Heart left ventricle (tissue), 16 donors: ENCODE measurements at places on chromosomes 12 and 14.

GRCh38 chr14:62776300-62776699 lies 269.0 kb downstream of the KCNH5 start:
- no peaks in the 10 kb centered on the region for H3K36me3 ChIP-seq
- H3K27me3 ChIP-seq = no peaks in the 10 kb centered on the region
- no peak for DNase-seq
- no peak overlapping the region for H3K27ac ChIP-seq

DNA sequence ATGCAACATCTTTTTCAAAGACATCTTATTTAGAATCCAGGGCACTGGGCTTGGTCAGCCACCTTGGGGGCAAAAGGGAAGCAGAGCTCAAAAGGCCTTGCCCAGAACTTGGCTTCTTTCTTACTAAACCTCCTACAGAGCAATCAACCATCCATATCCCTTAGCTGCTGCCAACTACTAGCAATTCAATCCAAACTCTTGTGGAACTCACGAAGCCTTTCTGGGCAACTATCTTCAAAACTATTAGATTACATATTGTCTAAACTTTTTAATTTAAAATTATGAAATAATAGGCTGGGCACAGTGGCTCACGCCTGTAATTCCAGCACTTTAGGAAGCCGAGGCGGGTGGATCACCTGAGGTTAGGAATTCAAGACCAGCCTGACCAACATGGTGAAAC lies 95.5 kb downstream of the PAWR start:
- no peaks in the 10 kb centered on the region for H3K4me1 ChIP-seq
- H3K27me3 ChIP-seq = no peaks in the 10 kb centered on the region
- no peaks in the 10 kb centered on the region for H3K36me3 ChIP-seq
- H3K27ac ChIP-seq = no peak overlapping the region
- H3K4me3 ChIP-seq = no peak overlapping the region

DNA sequence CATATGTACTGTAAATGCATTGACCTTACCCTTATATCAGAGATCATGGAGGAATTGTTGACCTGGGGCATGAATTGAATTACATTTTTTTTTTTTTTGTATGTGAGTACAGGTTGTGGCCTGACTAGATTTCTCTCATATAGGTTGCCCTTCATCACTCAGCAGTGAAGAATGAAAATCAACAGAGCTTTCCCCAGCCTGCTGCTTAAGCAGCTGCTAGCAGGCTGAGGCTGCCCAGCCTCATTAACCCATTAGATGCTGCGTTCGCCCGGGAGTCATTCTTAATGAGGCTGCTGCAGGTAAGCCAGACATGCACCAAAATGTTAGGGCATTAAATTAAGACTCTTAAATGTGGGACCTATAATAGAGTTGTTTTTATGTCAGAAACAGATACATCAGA lies 236.0 kb downstream of the ETNK1 start:
- H3K36me3 ChIP-seq = no peaks in the 10 kb centered on the region
- no peak overlapping the region for H3K4me3 ChIP-seq
- no peaks in the 10 kb centered on the region for H3K27me3 ChIP-seq
- no peaks in the 10 kb centered on the region for H3K4me1 ChIP-seq
- no peak overlapping the region for H3K27ac ChIP-seq

- no peak for DNase-seq
- no peaks in the 10 kb centered on the region for H3K36me3 ChIP-seq
- H3K27ac ChIP-seq = no peak overlapping the region
These were observed 5.5 kb upstream of the GPR19 start for GRCh38 chr12:12701457-12701856.

GRCh38 chr14:61860294-61860918 lies 98.2 kb downstream of the SNAPC1 start:
- H3K36me3 ChIP-seq = no peaks in the 10 kb centered on the region
- H3K27ac ChIP-seq = no peak overlapping the region
- no peaks in the 10 kb centered on the region for H3K4me1 ChIP-seq
- DNase-seq = no peak
- H3K4me3 ChIP-seq = no peak overlapping the region

- H3K27me3 ChIP-seq = no peaks in the 10 kb centered on the region
- H3K4me3 ChIP-seq = peak overlapping the region; percentile 55
- no peaks in the 10 kb centered on the region for H3K36me3 ChIP-seq
- peak; percentile 42 for DNase-seq
- no peaks in the 10 kb centered on the region for H3K4me1 ChIP-seq
These were observed 8.6 kb upstream of the GPR68 start for GRCh38 chr14:91252871-91253794.

- no peak for DNase-seq
- no peaks in the 10 kb centered on the region for H3K36me3 ChIP-seq
- no peaks in the 10 kb centered on the region for H3K4me1 ChIP-seq
- H3K4me3 ChIP-seq = no peak overlapping the region
- no peak overlapping the region for H3K27ac ChIP-seq
These were observed 79.7 kb downstream of the EML1 start for GRCh38 chr14:99872786-99873440.

DNA sequence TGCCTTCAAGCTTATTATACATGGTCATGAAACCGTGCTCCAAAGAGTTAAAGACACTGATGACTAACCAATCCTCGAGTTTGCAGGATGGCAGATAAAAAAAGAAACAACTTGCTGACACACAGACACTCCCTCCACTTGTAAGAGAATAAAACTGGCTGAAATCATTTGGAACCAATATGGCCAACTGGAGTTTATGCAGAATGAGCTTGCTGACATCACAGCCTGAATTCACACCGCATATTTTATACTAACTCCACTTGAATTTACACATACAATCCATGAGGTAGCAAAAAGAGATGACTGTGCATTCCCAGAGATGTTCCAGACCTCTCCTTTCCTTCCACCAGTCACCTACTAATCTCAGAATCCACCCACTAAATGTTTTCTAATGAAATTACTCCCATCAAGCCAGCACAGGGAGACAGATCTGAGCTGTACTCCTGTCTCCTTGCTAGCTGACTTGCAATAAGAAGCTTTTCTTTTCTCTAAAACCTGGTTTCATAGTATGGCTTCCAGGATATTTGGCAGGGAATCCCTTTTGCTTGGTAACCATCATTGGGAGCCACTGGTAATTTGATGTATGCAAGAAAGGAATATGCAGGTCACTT lies 15.8 kb upstream of the PTPRR start:
- no peaks in the 10 kb centered on the region for H3K36me3 ChIP-seq
- no peaks in the 10 kb centered on the region for H3K4me1 ChIP-seq
- no peak overlapping the region for H3K27ac ChIP-seq
- H3K27me3 ChIP-seq = no peaks in the 10 kb centered on the region
- H3K4me3 ChIP-seq = no peak overlapping the region

- no peak overlapping the region for H3K4me3 ChIP-seq
- DNase-seq = no peak
- H3K4me1 ChIP-seq = no peaks in the 10 kb centered on the region
- H3K27ac ChIP-seq = no peak overlapping the region
- H3K27me3 ChIP-seq = no peaks in the 10 kb centered on the region
These were observed 164.2 kb downstream of the SSPN start for GRCh38 chr12:26359576-26359975.

DNA sequence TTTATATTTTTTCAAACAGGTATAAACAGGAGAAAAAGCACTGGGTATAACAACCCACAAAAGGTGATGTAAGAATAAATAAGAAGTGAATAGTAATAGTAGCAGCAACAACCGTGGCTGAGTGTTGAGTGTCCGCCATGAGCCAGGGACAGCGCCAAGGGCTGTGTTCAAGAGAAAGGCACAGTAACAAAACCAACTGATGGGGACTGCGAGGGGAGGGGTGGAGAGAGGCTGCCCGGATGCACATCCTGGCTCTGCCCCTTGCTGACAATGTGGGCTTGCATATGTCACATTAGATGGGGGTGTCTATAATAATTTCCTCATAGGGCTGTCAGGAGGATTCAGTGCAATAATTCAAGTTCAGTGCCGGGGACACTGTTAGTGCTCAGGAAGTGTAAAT lies 912.4 kb downstream of the VRK1 start:
- no peaks in the 10 kb centered on the region for H3K27me3 ChIP-seq
- H3K4me3 ChIP-seq = no peak overlapping the region
- no peaks in the 10 kb centered on the region for H3K36me3 ChIP-seq
- H3K4me1 ChIP-seq = no peaks in the 10 kb centered on the region
- H3K27ac ChIP-seq = no peak overlapping the region

DNA sequence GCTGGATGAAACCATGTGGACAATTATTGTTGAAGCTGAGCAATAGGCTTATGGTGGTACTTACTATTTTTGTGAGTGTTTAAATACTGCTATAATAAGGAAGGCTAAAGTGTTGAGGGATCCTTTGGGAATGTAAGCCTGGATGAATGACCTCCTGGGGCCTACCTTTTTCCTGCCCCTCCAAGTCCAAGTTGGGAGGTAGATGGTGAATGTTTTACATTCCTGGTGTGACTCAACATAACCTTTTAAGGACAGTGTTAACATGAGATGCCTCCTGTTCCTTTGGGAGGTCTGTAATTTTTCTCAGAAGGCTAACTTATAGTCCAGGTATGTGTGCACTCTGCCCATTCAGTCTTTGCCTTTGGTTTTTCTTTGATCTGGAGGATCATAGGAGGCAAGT lies 315.9 kb downstream of the NRXN3 start:
- no peak overlapping the region for H3K4me3 ChIP-seq
- no peaks in the 10 kb centered on the region for H3K36me3 ChIP-seq
- no peaks in the 10 kb centered on the region for H3K27me3 ChIP-seq
- H3K4me1 ChIP-seq = no peaks in the 10 kb centered on the region
- no peak for DNase-seq

DNA sequence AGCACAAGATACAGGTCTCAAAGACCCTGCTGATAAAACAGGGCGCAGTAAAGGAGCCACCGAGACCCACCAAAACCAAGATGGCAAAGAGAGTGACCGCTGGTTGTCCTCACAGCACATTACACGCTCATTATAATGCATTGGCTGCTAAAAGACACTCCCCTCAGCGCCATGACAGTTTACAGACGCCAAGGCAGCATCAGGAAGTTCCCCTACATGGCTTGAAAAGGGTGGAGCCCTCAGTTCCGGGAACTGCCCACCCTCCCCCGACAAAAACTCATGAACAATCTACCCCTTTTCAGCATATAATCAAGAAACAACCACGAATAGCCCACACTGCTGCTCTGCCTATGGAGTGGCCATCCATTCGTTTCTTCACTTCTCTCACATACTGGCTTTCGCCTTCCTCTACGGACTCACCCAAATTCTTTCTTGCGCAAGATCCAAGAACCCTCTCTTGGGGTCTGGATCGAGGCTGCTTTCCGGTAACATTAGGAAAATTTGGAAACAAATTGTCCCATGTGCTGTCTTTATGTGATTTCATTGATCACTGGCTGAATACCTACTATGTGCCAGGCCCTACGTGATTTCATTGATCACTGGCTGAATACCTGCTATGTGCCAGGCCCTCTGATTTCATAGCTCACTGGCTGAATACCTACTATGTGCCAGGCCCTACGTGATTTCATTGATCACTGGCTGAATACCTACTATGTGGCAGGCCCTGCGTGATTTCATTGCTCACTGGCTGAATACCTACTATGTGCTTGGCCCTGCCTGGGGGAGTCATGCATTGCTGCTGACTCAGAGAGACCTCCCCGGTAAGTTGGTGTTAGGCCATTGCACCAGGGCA lies 126.4 kb downstream of the PIWIL1 start:
- no peak overlapping the region for H3K4me3 ChIP-seq
- no peak overlapping the region for H3K27ac ChIP-seq
- DNase-seq = no peak
- H3K4me1 ChIP-seq = no peaks in the 10 kb centered on the region
- no peaks in the 10 kb centered on the region for H3K36me3 ChIP-seq

DNA sequence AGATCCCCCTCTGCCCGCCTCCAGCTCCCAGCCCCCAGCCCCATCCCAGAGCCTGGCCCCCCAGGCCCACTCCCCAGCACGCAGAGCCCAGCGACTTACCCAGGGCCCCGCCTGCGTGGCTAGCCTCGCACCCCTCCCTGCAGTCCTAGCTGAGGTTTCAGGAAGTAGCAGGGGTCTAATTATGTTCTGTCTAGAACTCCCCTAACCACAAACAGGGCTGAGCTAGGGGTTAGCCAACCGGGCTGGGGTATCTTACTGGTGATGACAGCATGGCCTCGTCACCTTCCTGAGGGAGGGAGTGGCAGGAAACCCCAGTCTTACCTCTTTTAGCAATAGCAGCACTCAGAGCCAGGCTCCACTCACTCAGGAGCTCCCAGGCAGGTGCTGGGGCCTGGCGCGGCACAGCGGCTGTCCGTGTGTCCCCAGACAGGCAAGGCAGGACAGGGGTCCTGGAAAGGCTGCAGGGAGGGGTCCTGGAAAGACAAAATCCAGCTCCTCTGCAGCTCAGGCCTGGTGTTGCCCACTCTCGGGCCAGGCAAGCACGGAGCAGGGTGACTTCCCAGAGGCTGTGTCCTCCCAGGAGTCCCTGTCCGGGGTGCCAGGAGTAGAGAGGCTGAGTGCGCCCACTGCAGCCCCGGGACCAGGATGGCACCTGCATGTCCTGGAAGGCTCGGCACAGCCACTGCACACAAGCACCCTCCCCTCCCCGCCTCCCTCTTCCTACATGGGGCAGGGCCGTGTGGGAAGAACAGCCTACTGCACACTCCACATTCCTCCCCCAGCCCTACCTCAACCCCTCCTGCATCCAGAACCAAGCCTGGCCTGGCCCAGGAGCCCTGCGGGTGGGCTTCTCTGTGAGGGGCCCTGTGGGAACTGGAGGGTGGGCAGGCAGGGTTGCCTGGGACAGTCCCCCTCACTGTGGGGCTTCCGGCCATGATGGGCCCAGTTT lies at the start of gene GPR132:
Gene GPR132, minus strand, starts transcription at position 151 of the 949 bp plus-strand sequence. CDS start 10,010 bp downstream, outside the sequence.
- peak within 1 kb of the TSS; percentile 45 for H3K4me3 ChIP-seq
- no peaks in the 10 kb centered on the region for H3K36me3 ChIP-seq
- no peak for DNase-seq
- H3K27me3 ChIP-seq = no peaks in the 10 kb centered on the region

DNA sequence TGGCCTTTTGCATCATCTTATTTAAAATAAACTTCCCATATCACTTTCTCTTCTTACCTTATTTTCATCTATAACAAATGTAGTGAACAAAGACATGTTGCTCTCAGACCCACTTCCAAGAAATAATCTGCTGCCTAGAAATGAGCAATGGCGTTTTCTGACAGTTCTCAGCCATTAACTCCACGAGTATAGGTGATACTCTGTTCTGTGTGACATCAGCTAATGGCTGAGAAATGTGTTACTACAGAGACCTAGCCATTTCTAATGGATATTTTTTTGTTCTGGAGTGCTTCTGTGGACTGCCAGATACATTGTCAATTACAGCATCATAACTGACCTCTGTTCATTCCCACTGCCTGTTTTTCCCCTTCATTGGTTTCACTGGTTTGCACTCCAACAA lies 67.8 kb downstream of the CCDC59 start:
- no peak for DNase-seq
- H3K4me1 ChIP-seq = no peaks in the 10 kb centered on the region
- H3K27me3 ChIP-seq = no peaks in the 10 kb centered on the region
- no peak overlapping the region for H3K4me3 ChIP-seq
- H3K36me3 ChIP-seq = no peaks in the 10 kb centered on the region

- H3K4me1 ChIP-seq = peaks cover 18% of the 10 kb centered on the region
- DNase-seq = no peak
- no peaks in the 10 kb centered on the region for H3K36me3 ChIP-seq
- H3K4me3 ChIP-seq = no peak overlapping the region
- H3K27ac ChIP-seq = no peak overlapping the region
These were observed 37.7 kb upstream of the DICER1 start for GRCh38 chr14:95195031-95195430.

- H3K4me1 ChIP-seq = peaks cover 24% of the 10 kb centered on the region
- no peak overlapping the region for H3K27ac ChIP-seq
- no peak for DNase-seq
- no peak overlapping the region for H3K4me3 ChIP-seq
These were observed 2.8 kb upstream of the TMEM229B start for GRCh38 chr14:67491285-67491684.
